ENCODE measurements at places on chromosomes 5 and 9. TPM values are rescaled to one million over a fixed set of nuclear protein-coding genes. Genes with fewer than 3 reads are reported as not detected.

Gene MYMK
- not detected for total RNA-seq

Gene PCDHGC3
- 52.6 TPM for total RNA-seq

Gene LCN12
- total RNA-seq, result 3.4 TPM

Gene MLANA
- not detected for total RNA-seq

Gene IL3
- total RNA-seq, result not detected

Gene PCDHGC5
- 2.8 TPM for total RNA-seq

Gene PHF24
- total RNA-seq, result 1.7 TPM

Gene KCNMB1
- 26.6 TPM for total RNA-seq

Gene STING1
- 71.5 TPM for total RNA-seq

Gene YIPF5
- 45.0 TPM for total RNA-seq

All from ureter (tissue), 1 donor.